ENCODE measurements at places on chromosomes 4 and X. TPM values are rescaled to one million over a fixed set of nuclear protein-coding genes. Genes with fewer than 3 reads are reported as not detected.

The GABRB1 gene
- total RNA-seq: not detected

The ADAM29 gene
- not detected for total RNA-seq

The CHIC1 gene
- 4.9 TPM for total RNA-seq

The CENPVL1 gene
- not detected for total RNA-seq

The KLHL15 gene
- 5.7 TPM for total RNA-seq

The IL2RG gene
- 0.54 TPM for total RNA-seq

The ADH1B gene
- total RNA-seq: not detected

The TMPRSS11B gene
- total RNA-seq: not detected

The SYTL5 gene
- total RNA-seq: 0.45 TPM

The SSX2 gene
- total RNA-seq: not detected

The CCKAR gene
- not detected for total RNA-seq

The RHOH gene
- total RNA-seq: not detected

The CXCL5 gene
- total RNA-seq: 59.0 TPM

The FAM9B gene
- total RNA-seq: not detected

The FAM9A gene
- total RNA-seq: not detected

The HS6ST2 gene
- total RNA-seq: 0.05 TPM

The SHROOM4 gene
- total RNA-seq: not detected

The FRAS1 gene
- 3.4 TPM for total RNA-seq

The BEX5 gene
- total RNA-seq: not detected

The MFAP3L gene
- 5.6 TPM for total RNA-seq

The PNMA3 gene
- total RNA-seq: 0.15 TPM

The ING2 gene
- 9.9 TPM for total RNA-seq

The PDZD4 gene
- total RNA-seq: 3.2 TPM

The TCP11X2 gene
- total RNA-seq: not detected

The SPACA5B gene
- total RNA-seq: not detected

All from A549 treated with DMSO at 1 μM for 4 hours (cell line).